Mucosa of descending colon (tissue), 3 donors: ENCODE measurements at places on chromosomes 6 and 20.

DNA sequence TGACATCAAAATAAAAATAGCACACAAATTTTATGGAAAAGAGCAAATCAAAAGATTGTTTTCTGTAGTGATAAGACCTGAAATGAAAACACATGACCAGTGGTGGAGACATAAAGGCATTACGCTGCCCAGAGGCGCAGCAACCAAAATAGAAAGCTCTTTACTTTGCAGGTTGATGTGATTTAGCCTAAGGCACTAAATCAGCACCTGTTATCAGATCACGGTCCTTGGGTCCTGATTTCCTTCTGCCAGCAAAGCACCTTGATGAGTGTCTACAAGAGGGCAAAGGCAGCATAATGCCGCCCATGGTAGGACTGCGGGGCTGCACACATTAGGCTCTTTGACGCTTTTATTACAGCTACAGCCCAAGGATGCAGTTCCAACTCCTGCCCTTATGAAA lies 19.3 kb upstream of the RAMACL start:
- DNase-seq = no peak

- peak; percentile 80 for DNase-seq
Observed at GRCh38 chr6:138454981-138455706, 44.1 kb downstream of the NHSL1 start.

DNA sequence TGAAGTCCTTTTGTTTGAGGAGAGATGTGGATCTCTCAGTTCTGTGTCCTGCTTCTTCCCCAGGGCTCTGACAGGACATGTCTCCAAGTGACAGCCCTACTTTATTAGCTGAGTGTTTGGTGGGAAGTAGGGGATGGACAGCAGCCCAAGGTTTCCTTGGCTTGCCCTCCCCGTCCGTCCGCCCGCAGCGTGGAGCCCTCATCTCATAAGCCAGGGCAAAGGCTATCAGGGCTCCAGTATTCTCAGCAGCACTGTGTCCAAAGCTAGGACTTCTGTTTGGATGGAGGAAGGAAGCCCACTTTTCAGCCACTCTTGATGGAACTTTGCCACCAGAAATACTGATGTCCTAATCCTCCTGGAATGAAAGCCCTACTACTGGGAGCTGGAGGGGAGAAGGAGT lies 13.6 kb downstream of the CDC5L start:
- no peak for DNase-seq

DNA sequence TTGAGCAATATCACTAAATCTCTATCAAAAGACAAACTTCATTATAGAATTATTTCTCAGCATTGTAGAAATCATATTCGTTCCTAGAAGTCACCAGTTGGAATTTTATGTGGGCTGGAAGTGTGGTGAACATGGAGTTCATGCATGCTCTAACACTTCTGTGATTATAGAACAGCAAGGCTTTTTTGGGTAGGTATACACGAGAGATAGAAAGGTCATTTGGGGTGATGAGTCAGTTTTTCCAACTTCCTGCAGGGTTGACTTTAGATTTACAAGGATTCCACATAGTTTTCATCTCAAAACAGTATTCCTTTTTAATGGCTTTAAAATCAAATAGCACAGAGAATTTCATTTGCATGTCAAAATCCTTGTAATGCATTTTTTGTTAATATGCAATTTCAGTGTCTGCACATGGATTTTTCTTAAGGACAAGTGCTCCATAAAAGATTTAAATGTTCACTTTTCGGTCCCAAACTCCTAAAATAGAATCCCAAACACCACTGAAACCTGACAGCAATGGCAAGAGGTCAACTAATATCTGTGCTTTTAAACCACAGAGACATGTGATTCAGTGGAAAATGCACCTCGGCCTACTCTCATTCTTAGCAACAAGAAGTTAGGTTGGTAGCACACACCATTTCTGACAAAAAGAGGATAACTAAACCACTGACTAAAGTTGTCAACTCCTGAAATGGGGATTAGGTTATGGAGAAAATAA lies 211.0 kb downstream of the MOXD1 start:
- DNase-seq = no peak

DNA sequence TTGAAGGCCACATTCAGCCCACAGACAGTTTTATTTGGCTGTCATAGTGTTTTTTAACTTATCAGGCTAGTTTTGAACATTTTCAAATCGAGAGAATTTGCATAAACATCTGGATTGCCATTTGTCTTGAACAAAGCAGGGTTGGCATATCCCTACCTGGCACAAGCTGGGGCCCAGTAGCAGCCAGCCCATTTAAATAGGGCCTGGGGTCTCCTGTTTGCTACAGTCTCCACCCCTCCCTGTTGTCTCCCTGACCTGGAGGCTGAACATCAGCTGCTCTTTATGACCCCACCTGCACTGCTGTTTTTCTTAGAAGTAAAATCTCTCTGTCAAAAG lies 10.5 kb downstream of the BCAS4 start:
- no peak for DNase-seq

DNA sequence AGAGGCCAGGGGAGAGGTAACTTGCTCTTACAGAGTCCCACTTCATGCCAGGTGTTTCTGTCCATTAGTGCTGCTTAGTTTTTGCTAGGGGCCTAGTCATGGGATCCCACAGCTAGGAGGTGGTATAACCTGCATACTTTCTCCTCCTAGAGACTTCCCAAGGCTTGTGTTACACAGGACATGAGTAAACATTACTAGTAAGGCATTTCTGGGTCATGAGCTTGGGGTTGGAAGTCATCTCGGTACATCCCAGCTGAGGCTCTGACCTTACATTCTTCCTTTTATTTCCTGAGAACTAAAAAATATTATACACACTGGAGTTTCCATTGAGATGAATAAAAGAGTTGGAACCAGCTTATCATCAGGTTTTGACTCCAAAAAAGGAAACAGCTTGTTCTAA lies 20.9 kb upstream of the PNPLA1 start:
- DNase-seq = no peak

DNA sequence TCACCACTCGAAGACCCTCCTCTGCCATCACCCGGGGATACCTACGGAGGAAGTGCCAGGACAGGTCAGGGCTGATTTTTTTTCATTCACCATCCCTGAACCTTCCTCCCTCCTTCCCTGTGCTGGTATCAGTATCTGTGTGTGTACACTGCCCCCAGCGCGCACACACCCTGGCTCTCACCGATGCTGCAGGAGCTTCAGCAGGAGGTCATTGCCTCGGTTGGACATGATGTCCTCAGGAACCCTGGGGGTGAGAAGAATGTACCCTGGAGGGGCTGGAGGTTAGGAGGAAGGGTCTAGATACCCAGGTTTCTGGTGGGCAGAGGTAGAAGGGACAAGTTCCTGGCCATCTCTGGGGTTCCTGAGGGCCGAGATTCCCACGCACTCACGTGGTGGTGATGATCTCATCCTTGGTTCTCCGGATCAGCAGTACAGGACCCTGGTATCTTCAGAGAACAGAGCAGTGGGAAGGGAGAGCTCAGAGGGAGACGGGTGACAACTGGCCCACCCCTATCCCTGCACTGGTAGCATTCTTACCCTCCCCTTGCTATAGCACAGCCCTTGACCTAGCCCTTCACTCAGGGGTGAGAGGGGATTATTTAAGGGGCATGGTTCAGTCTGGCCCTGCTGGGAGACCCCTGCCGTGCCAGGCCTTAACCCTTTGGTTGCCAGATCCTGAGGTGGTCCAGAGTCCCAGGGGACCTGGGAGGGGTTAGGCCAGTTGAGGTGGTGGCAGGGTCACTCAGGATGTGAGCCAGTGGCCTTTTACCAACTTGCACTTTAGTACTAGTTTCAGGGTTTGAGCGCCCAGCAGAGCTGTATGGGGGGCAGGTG lies 7.2 kb upstream of the LY6G5C start:
- no peak for DNase-seq

GRCh38 chr6:34149452-34149810 lies 3.5 kb upstream of the GRM4 start:
- no peak for DNase-seq

DNA sequence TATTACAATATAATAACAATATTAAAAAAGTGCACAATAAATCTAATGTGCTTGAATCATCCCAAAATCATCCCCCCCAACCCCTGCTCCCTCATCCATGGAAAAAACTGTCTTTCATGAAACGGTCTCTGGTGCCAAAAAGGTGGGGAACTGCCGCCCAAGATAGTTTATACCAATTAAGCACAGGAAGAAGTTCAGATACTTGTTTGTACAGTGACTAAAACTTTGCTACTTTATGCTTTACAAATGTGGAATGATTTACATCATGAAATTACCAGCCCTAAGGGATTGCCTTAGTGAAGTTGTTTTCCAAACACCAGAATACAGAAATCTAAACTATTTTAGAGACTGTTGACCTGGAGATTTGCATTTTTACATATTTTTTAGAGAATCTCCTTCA lies 175.6 kb downstream of the TRIM27 start:
- no peak for DNase-seq

DNA sequence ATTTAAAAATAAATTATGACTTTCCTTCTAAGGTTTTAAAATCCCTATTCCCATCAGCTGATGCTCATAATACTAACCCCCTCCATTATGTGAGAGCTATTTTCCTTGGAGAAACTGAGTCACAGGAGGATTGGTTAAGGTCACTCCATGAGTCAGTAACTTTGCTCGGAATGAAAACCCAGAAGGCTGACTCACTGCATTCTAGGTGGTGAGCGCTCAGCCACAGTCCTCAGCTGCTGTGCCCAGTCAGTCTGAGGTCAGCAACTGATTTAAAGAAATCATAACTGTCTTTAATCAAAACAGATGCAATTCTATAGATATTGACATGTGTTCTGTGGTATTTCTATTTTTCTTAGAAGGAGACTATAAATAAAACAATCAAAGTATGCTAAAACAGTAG lies 359.2 kb downstream of the GJA1 start:
- DNase-seq = no peak

DNA sequence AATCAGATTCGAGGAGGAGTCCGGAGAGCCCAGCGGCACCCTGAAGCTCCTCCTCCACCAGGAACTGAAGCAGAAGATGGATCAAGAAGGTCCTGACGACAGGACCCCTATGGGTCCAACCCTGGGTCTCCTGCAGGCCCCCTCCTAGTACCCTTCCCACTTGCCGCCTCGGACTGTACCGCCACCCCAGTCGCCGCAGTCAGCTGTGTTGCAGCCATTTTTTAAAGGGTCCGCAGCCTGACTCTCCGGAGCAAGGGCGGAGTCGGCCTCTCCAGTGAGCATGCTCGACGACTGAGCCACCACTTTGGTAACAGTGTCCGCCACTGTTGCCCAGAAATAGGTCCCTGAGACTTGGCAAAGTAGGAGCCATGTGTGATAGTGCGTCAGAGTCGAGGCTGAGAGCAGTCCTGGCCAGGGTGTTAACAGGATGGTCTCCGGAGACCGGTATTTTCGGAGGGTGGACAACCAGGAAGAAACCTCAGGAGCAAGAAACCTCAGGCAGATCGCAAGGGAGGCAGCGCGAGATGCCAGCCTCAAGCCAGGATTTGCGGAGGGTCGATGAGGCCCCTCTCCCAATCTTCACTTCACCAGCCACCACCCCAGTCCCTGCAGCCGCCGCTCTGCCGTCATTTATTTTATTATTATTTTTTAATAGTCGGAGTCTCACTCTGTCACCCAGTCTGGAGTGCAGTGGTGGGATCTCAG lies 294.6 kb upstream of the ZNF337 start:
- no peak for DNase-seq

GRCh38 chr20:17334932-17335331 lies 108.1 kb downstream of the PCSK2 start:
- DNase-seq = no peak

- DNase-seq = no peak
Observed at GRCh38 chr6:95292011-95292410, 285.3 kb upstream of the MANEA start.

DNA sequence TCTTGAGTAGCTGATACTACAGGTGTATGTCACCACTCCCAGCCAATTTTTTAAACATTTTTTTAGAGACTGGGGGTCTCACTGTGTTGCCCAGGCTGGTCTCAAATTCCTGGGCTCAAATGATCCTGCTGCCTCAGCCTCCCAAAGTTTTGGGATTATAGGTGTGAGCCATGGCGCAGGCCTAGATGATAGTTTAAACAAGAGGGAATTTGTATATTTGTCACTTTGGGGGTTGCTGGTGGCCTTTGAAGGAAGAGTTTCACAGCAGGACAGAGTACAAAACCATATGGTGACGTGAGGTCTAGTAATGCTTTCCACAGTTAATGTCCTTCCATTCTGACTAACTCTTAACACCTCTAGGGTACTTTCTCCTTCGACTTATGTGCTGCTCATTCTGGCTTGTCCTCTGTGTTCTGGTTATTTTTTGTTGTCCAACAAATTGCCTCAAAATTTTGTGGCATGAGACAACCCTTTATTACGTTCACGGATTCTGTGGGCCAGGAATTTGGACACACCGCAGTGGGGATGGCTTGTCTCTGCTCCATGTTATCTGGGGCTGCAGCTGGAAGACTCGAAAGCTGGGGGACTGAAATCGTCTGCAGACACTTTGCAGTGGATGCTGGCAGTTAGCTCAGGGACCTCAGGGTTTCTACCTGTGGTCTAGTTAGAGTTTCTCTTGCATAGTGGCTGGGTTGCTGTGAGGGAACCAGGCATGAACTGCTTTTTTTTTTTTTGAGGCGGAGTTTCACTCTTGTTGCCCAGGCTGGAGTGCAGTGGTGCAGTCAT lies 23.0 kb upstream of the IER3 start:
- DNase-seq = no peak

DNA sequence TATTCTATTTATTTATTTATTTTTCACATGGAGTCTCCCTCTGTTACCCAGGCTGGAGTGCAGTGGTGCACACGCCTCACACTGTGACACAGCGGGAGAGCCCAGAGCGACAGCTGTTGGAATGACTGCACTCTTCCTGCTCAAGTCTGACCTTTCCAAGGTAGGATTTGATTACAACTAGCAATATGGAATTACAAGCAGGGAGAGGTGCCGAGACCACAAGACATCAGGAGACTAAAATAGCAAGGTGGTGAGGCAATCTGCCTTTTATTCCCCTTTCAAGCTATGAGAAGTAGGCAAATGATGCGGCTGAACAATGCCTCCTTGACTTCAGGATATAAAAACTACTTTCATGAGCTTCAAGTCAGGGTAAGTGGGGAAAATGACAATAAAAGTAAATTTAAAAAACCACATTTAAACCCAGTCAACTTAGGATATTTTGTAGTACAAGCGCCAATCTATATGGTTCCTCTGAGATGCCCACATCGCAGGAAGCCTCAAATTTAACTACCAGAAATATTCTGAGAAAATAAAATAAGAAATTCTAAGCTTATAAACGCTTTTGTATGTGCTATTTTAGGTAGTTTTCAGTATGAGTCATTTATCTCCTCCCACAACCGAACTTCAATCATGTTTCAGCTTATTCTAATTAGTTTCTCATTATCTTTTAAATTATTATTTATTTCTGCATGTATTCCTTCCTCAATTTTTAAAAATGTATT lies 146.9 kb upstream of the SGK1 start:
- DNase-seq = no peak

DNA sequence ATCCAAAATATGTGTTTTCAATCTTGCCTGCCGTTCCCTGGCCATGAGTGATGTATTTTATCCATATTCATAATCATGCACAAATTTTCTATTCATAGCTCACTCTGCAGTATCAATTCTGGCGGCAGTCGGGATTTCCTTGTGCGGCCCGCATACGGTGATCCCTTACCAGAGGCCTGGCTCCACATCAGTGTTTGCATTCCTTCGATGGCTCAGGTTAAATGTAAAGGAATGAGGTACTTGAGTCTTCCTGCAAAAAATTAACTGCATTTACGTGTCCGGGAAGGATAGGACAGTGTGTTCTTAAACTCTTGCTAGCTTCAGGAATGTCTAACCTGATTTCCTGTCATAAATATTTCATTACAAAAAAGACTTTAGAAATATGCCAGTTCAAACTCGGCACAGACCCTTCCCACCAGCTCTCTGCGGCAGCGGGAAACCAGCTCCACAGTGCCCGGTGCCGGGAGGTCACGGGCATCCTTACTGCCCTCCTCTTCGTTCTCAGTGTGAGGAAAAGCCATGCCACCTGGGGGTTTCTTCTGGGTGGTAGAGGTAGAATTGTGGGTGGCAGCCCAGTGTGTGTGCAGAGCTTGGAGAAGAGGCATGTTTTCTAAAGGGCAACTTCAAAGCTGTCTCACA lies 154.5 kb downstream of the MOXD1 start:
- DNase-seq = no peak
